ENCODE measurements at places on chromosomes 13 and 19. TPM values are rescaled to one million over a fixed set of nuclear protein-coding genes. Genes with fewer than 3 reads are reported as not detected.

Gene PSG6
- total RNA-seq = not detected

Gene CD37
- 6.5 TPM for total RNA-seq

Gene PRR22
- total RNA-seq = 0.48 TPM

Gene GIPR
- 0.26 TPM for total RNA-seq

Gene SIGLEC5
- 0.32 TPM for total RNA-seq

Measured in urinary bladder (tissue), 4 donors.